ENCODE measurements at places on chromosomes 5 and 9.

DNA sequence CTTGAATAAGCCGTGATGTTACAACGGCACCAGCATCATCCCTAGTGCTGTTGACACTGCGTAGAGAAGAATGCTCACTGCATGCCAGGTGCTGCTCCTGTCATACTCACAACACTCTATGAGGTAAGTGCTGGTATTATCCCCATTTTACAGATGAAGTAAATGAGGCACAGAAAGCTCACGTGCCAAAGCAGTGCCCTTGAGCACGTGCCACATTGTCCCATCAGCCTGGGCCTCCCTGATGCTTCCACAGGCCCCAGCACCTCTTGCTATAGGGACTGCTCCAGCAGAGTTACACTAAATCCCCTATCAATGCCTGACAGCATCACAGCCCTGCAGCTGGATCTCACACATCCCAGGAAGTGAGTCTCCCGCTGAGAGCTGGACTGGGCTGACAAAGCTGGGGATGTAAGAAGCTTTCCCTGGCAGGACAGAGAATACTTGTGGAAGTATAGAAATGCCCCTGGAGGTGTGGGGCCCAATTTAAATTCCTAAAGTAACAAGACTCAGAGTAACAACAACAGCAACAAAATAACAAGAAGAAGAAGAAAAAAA is 216.1 kb downstream of the FSTL4 start:
- no peak for DNase-seq

- DNase-seq: no peak
Measured at GRCh38 chr9:114028646-114029045, 49.5 kb downstream of the AMBP start.

- DNase-seq: no peak
Measured at GRCh38 chr9:129282731-129283211, 104.7 kb upstream of the IER5L start.

DNA sequence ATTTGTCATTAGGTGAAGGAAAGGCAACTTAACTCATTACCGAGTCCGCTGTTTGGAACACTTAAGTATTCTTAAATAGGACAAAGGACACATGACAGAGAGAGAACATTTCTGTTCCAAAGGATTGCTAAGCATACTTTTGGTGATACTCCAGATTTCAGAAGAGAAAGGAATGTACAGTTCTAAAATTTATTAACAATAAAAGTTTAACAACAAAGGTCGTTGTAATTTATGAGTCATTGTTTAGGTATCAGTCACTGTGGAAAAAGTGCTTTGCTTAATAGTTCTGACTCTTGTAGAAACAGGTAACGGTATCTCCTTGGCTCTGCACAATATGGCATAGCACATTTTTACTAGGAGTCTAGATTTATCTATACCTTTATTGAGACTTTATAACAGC is 36.3 kb upstream of the PAM start:
- no peak for DNase-seq

GRCh38 chr5:95925939-95926338 is 35.7 kb downstream of the ELL2 start:
- DNase-seq: no peak

DNA sequence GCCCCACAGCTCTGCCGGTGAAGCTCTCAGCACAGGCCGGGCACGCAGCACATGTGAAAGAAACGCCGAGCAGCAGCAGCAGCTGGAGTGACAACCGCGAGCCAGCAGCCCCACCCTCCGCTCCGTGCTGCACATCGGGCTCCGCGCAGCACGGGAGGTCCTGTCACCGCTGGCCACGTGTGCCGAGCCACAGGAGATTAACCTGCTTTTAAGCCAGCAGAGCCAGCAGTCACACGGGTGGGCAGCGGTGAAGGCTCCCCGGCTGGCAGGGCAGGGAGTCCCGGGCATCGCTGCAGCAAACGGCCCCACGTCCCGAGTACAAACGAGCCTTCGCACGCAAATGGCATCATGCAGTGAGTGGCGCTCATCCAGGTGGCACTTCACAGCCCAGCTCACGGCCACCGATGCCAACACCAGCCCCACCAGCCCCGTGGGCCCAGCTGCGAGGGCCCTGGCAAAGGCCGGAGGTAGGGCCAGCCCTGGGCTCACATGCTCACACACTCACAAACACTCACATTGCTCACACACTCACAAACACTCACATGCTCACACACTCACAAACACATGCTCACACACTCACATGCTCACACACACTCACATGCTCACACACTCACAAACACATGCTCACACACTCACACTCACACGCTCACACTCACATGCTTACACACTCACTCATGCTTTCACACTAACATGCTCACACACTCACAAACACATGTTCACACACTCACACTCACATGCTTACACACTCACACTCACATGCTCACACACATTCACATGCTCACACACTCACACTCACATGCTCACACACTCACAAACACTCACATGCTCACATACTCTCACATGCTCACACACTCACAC is 11.1 kb downstream of the CCDC187 start:
- no peak for DNase-seq

GRCh38 chr5:104859437-104859836 is 1296.8 kb upstream of the NUDT12 start:
- DNase-seq: no peak

DNA sequence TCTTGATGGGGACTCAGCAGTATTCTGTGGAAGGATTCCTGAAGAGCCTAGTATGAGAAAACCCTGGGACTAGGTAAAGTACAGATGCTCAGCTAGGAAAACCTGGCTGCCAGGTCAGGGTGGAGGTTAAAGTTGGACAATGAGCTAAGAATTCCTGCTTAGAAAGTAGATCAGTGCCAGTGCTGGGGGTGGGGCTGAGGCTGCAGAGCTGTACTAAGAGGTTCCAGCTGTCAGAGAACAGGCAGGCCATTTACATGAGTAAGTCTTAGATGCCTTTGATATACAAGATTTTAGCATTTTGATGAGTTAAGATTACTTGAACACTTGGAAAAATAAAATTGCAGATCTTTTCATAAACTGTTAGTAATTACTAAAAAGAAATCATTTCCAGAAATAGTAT is 332.3 kb upstream of the NUDT12 start:
- DNase-seq: no peak

DNA sequence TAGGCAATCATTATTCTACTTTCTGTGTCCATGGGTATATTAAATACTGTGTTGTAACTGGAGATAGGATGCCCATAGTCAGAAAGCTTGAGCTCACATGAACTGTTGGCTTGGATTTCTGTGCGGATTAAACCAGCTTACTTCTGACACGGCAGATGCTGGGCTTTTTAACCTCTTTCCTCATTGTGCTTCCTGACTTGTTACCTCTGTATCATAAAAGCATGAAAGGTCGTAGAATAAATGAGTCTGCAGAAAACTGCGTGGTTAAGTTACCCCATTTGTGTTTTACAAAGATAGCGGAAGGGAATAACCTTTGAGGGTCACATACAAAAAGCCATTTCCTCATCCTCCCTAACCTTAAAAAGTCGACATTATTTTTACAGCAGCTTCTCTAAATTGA is 199.5 kb upstream of the DMRT1 start:
- DNase-seq: no peak

DNA sequence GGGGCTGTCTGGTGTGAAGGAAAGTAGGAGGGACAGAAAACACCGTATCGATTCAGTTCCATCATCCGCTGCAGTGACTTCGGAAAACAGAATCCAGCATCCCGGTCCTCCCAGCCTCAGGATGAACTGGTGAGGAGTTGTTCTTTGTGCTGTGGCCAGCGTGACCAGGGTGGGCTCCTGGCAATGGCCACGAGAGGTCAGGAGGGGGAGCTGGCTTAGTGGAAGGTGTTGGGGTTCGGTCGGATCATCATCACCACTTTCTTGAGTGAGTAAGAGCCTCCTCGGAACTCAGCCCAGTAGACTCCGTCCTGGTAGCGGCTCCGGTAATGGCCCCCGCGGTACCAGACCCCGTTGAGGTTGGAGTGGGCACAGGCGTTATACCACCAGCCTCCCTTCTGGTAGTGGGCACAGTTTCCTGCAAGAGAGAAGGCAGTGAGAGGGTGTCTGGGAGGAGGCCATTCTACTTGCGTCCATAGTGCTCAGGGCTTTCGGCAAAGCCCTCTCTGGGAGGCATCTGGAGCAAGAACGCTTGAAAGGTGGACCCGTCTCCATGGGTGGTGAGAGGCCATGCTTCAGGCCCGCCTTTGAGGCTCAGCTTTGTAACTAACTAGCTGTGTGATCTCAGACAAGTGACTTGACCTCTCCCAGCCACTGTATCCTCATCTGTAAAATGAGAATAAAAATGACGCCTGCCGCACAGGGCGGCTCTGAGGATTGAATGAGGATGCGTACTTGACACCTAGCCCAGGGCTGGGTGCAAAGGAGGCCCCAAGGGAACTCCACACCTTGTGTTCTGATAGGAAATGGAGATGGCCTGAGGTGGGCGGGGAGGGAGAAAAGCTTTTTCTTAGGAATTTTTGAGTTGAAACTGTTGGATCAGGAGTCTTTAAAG is 33.5 kb downstream of the ANGPTL2 start:
- no peak for DNase-seq

GRCh38 chr5:147555176-147555575 is 45.3 kb upstream of the DPYSL3 start:
- no peak for DNase-seq

GRCh38 chr5:6455571-6456200 is 7.0 kb downstream of the UBE2QL1 start:
- no peak for DNase-seq
